HS-27A (cell line): ENCODE measurements at places on chromosomes 12 and 14.
A peak's percentile ranks its signal among the peaks of the same experiment; 100 is the strongest.

DNA sequence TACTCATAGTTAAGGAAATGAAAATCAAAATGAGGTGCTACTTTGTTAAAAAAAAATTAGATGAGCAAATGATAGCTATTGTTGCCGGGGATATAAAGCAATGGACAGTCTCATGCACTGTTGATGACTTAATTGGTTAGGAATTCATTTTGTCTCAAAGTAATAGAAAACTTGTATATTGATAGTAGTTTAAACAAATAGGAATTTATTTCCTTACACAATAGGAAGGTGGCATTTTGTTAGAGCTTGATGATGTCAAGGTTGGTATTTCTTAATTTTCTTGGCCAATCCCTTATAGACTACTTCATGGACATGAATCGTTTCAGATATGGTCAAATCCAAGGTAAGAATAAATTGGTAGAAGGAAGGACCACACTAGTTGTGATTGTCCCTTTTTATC, 7.8 kb downstream of the PRPF39 start:
- no peak for DNase-seq

DNA sequence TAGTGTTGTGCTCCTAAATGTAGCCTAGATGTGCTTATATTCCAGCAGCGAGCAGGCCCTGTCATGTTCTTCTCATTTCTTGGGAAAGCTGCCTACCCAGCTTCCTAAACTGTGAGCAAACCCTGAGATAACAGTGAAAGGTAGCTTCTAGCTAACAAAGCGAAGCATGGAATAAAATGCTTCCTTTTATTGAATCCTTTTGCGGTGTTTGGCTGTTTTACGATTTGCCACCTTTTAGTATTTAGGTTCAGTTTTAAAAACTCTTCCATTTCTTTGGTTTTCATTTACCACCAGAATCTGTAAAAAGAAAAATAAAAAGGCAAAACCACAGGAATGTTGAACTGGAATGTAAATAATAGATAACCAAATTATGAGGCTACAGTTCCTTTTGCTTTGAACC, 5.0 kb upstream of the PKP2 start:
- DNase-seq, result peak; percentile 67

GRCh38 chr12:59084511-59085375, 164.4 kb upstream of the LRIG3 start:
- DNase-seq, result no peak

GRCh38 chr14:73663548-73664212, 18.9 kb downstream of the DNAL1 start:
- no peak for DNase-seq

DNA sequence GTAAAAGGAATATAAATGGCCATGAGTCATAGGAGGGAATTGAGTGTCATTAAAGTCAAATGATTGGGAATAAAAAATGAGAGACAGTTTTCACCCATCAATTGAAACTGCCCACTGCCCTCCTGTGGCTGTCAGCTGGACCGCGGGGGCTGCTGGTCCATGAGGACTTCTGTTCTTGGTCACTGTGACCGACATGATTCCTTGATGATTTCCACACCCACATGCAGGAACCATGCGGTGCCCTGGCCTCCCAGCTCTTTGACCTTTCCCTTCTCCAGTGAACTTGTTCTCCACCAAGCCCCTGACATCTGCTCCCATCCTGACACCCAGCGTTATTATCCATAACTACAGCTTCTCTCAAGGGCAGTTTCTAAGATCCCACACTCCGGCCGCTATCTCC, 48.4 kb downstream of the C12orf75 start:
- DNase-seq, result no peak

GRCh38 chr12:75660107-75660530, 148.7 kb upstream of the KRR1 start:
- DNase-seq, result no peak

- DNase-seq, result no peak
Measured at GRCh38 chr14:75718199-75718598, 57.2 kb downstream of the TTLL5 start.

GRCh38 chr12:109701064-109701463, 12.6 kb upstream of the FAM222A start:
- no peak for DNase-seq

DNA sequence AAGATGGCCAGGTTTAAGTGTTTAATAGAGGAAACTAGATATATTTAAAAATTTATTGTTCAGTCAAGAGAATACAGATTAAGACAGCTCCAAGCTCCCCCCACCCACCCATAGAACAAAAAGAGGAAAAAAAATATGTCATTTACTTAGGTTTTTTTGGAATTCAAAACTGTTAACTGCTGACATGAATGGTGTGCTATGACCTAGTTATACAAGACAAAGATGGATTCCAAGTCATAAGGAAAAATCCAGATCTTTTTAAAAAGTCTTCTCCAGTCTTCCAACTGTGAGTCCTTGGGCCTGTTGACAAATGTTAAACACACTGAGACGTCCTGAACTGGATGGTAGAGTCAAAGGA, 1.3 kb upstream of the SETD1B start:
- DNase-seq, result no peak

GRCh38 chr12:127025545-127025944, 1241.4 kb upstream of the TMEM132C start:
- DNase-seq, result no peak

DNA sequence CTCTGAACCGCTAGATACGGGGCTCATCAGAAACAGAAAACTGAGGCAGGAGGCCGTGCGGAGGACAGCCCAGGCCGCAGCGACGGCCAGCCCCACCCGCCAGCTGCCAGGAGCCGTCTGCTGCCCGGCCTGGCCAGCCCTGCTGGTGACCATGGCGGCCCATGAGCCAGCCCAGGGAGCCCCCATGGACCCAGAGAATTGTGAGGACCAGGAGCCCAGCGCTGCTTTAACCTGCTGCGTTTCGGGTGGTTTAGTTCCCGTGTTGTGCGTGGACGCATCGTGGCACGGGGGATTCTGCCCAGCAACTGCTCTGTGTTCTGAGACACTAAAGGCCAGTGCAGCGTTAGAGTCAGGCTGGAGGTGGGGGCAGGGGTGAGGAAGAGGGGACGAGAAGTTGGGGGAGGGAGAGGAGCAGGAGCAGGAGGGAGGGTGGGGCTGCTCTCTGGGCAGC, 44.2 kb downstream of the NOC4L start:
- DNase-seq, result no peak

- no peak for DNase-seq
Measured at GRCh38 chr14:105411985-105412770, 7.4 kb upstream of the MTA1 start.

DNA sequence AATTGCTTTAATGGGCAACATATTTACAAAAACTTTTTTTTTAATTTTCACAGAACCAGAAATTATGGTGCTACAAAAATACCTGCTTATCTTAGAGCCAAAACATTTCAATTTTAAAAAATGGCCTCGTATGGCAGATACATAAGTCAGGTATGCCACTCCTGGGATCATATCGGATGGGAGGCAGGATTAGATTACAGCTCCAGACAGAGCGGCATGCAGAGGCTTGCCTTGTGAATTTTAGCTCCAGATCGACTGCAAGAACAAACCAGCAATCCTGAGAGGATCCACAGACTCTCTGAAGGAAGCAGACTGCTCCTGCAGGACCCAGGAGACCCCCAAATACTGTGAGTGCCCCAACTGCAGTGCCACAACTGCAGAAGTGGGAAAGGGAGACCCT, 169.3 kb upstream of the AMIGO2 start:
- DNase-seq, result no peak

GRCh38 chr14:95226801-95227200, 69.5 kb upstream of the DICER1 start:
- no peak for DNase-seq

- no peak for DNase-seq
Measured at GRCh38 chr14:101337053-101337452, 224.2 kb upstream of the DIO3 start.

- DNase-seq, result no peak
Measured at GRCh38 chr14:70045844-70046535, 142.8 kb downstream of the SLC8A3 start.

DNA sequence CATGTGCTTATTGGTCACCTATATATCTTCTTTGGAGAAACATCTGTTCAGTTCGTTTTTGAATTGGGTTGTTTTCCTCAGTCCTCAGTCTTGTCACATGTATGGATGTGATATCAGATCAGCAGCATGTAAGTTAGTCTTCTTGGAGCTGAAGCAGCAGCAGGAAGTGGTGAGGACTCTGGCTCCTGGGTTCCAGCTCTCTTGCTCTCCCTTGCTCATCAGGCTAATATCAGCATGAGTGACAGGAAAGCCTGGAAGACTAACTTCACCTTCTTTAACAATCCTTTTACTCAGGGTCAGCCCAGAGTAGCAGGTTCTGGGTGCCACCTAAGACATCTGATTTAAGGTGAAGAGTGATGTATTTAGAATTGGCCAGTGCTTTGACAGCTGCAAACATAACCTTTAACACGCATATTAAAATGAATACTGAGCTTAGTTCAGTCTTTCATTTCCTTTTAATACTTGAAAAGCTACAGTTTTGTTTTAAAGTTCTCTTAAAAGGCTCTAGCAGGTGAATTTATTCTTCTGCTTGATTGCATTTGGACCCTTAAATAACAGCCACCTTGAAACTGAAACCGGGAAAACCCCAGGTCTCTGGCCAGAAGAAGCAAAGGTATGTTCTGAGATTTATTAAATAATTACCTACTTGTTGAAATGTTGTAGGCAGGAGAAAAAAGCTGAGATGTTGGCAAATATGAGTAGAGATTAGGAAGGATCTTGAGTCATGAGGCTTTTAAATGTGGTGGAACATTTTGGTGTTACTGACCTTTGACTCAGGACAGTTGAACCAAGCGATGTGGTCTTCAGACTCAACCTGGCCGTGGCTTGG, 54.3 kb downstream of the DRAM1 start:
- DNase-seq, result no peak

DNA sequence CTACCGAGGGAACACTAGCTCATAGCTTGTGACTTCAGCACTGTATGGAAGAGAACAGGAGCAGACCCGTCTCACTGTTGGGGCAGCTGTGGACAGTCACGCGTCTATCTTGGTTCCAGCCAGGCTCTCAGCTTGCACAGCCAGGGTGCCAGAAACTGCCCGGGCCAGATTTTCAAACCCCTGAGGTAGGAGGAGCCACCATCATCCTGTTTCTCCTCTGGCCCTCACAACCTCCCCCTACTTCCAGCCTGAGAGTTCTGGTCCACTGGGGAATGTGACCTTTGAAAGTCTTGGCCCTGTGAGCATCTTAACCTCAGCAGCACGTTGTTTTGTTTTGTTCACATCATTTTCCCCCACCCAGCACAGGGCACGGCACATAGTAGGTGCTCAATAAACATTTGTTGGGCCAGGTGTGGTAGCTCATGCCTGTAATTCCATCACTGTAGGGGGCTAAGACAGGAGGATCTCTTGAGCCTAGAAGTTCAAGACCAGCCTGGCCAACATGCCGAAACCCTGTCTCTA, 50.4 kb downstream of the PSMA6 start:
- no peak for DNase-seq

DNA sequence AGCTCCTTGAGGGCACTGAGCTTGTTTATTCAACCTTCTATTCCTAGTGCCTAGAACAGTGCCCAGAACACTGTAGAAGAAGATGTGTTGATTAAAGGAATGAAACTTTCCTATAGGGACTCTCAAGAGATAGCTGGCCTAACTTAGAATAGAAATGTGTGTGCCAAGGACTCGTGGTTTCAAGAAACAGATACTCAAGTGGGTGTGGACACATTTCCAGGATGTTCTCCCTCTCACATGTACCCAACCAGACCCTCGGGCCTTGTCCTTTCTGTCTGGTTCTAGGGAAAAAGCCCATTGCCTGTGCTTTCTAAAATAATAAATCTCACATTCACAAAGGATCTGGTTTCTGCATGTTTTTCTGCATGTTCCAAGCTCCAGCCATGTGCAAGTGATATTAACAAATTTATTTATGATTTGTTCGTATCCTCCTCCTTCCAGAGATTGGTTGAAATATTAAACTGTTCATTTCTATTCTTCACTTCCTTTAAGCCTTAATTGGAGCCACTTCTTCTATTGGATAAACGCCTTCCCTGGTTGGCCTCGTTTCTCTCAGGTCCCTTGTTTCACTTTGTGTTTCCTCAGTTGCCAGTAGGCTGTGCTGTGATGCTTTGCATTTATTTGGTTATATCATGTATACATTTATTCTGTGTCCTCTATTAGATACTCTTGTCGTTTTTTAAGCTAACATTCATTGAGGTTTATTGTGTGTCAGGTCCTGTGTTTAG, 89.8 kb downstream of the CRADD start:
- DNase-seq, result no peak

DNA sequence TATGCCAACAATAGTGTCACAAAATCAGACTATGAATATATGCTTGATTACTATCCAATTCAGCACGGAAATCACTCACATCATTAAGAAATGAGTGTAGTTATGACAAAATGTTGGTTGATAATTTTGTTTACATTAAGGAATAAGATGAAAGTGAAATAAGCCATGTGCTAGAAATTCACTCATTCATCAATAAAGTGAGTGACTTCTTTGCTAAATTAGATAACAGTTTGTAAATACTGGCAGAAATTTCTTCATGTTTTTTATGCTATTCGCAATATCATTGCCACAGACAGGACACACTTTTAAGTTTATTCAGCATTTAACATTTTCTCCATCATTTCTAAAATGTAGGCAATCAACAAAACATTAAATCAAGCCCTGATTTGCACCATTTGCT, 147.5 kb upstream of the FSCB start:
- DNase-seq, result no peak

DNA sequence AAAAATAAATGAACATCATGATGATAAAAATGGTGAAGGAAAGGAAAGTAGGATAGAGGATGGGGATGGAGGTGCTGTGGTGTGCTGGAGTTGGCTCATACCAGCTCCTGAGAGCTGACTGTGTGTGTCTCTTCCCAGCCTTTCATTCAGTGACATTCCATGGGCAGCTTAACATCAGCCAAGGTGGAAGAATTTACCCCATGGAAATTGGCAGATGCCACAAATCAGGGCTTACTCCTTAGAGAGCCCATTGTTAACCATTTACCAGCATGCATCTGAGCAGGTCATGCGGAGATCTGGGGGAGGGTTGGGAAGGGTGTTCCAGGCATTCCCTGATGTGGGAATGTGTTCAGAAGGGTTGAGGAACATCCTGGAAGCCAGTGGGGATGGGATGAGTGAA, 164.7 kb upstream of the MYL2 start:
- no peak for DNase-seq

DNA sequence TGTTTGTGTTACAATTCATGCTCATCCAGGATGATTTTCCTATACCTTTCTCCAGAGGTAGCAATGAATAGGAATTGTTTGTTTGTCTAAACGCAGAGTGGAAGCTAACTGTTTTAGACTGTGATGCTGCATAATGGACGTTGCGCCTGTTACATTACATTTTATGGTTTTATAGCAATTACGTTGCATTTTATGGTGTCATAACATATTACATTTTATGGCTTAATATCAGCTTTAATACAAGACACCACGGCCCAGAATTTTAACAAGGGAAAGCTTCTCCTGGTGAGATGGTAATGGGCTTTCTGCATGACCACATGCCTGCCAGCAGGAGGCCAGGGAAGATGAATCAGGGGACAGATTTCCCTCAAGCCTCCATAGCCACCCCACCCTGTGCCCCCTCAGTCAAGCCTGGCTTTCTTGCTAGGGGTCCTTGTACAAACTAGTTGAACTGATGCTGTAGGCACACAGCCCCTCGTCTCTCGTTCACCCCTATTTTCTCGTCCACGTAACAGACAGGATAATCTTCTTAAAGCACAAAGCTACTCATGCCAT, 56.5 kb downstream of the HSPB8 start:
- no peak for DNase-seq

GRCh38 chr14:71228711-71229110, 321.5 kb downstream of the PCNX1 start:
- DNase-seq, result no peak
